ENCODE measurements at places on chromosomes 4 and X. TPM values are rescaled to one million over a fixed set of nuclear protein-coding genes. Genes with fewer than 3 reads are reported as not detected.

Gene S100P
- 0.06 TPM for polyA plus RNA-seq

Gene BEX1
- 0.14 TPM for polyA plus RNA-seq

Gene NPY1R
- polyA plus RNA-seq: 0.21 TPM

Gene EBP
- polyA plus RNA-seq: 178 TPM

Gene AR
- polyA plus RNA-seq: 8.3 TPM

Gene XAGE1B
- not detected for polyA plus RNA-seq

Gene SERTM2
- polyA plus RNA-seq: not detected

Gene TMPRSS11B
- polyA plus RNA-seq: not detected

Gene RAI2
- 0.19 TPM for polyA plus RNA-seq

Gene CPE
- polyA plus RNA-seq: 2.2 TPM

Gene NUDT11
- 4.3 TPM for polyA plus RNA-seq

Gene KDR
- 80.5 TPM for polyA plus RNA-seq

Gene SYP
- polyA plus RNA-seq: 0.21 TPM

All from endothelial cell of umbilical vein (primary cell).